ENCODE measurements at places on chromosomes 13 and 19. TPM values are rescaled to one million over a fixed set of nuclear protein-coding genes. Genes with fewer than 3 reads are reported as not detected.
A peak's percentile ranks its signal among the peaks of the same experiment; 100 is the strongest.

TUBA3C gene
- total RNA-seq = 65.6 TPM

GRCh38 chr19:19062454-19063182 is 1.2 kb upstream of the SLC25A42 start:
- peak; percentile 81 for DNase-seq

LILRA1 gene
- total RNA-seq = not detected

OR7A5 gene
- not detected for total RNA-seq

Data from A172 (cell line).